Inflammatory macrophage (primary cell): ENCODE measurements at places on chromosomes 13 and 19.

- DNase-seq: peak; percentile 35
These were observed 16.8 kb downstream of the SPC24 start for GRCh38 chr19:11138601-11139300.

DNA sequence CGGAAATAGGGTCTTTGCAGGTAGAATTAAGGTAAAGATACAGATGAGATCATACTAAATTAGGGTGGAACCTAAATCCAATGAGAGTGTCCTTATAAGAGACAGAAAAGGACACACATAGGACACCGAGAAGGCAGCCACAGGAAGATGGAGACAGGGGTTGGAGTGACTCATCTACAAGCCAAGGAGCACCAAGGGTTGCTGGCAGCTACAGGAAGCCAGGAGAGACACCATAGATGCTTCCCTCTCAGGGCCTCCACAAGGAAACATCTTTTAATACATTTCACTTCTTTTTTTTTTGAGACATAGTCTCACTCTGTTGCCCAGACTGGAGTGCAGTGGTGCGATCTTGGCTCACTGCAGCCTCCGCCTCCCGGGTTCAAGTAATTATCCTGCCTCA is 10.1 kb downstream of the TMEM143 start:
- DNase-seq: no peak

GRCh38 chr13:25447396-25447795 is 75.6 kb downstream of the ATP8A2 start:
- no peak for DNase-seq

DNA sequence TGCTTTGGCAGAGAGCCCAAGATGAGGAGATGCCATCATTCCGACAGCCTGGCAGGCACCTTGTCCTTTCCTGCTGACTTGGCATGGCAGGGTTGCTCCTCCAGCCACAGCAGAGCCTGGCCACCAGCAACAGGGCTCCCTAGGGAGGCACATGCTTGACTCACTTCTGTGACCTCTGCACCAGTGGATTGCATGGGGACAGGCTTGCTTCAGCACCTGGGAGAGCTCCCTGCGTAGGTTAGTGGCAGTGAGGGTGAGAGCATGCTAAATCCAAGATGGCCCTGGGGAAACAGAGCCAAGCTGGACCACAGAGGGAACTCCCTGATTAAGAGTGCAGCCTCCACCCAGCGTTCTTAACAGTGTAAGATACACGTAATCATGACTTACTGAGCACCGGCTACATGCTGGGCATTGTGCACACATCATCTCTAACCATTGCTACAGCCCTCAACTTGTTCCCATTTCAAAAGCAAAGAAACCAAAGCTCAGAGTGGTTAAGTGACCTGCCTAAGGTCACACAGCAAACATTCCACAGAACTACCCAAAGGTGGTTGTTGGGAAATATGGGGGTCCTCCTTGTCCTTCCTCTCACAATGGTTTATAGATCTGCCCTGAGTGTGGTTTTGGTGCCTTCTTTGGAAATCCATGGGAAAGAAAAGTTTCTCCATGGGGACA is 116.6 kb upstream of the UQCRFS1 start:
- no peak for DNase-seq

- DNase-seq: no peak
These were observed 8.0 kb upstream of the BAX start for GRCh38 chr19:48946463-48947257.
